ENCODE measurements at places on chromosomes 3 and 15.

DNA sequence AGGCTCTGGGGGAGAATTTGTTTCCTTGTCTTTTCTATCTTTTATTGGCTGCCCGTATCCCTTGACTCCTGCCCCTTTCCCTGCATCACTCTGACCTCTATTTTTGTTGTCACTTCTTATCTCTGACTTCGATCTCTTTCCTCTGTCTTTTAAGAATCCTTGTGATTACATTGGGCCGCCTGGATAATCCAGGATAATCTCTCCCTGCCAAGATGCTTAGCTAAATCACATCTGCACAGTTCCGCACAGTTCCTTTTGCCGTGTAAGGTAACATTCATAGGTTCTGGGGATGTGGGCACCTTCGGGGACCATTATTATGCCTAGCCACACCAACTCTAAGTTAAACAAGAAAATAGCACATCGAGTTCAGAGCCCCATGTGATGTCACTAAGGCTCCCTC is 103.0 kb upstream of the DPPA4 start:
- no peak for DNase-seq

GRCh38 chr3:184008161-184008560 is 9.5 kb downstream of the ABCC5 start:
- no peak for DNase-seq

GRCh38 chr15:101642361-101642760 is 9.8 kb downstream of the TM2D3 start:
- DNase-seq, result no peak

- DNase-seq, result no peak
Measured at GRCh38 chr3:17852217-17852616, 109.8 kb upstream of the TBC1D5 start.

GRCh38 chr15:77029166-77030047 is 34.5 kb downstream of the PSTPIP1 start:
- no peak for DNase-seq

DNA sequence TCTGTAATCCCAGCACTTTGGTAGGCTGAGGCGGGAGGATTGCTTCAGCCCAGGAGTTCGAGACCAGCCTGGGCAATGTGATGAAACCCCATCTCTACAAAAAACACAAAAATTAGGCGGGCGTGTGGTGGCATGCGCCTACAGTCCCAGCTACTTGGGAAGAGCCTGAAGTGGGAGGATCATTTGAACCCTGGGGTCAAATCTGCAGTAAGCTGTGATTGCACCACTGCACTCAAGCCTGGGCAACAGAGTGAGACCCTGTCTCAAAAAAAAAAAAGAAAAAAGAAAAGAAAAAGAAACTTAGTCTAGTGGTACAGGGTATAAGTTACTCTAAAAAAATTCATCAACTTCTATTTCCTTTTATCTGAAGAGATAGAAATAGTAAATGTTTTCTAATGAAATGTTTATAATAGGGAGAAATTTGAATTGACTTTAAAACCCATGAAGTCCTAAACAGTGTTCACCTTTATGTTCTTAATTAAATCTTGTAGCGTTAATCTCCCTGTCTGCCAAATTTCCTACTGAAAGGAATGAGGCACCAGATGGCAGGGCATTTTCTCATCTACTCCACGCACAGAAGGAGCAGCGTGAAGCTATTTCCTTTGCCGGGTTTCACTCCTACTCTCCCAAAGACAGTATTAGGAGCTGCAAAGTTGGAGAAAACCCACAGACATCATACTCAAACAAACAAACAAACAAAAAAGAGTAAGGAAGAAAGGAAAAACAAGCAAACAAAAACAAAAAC is 1.9 kb downstream of the PCLAF start:
- DNase-seq, result no peak

- no peak for DNase-seq
Measured at GRCh38 chr3:147930232-147930807, 521.2 kb downstream of the ZIC1 start.

GRCh38 chr3:56962206-56962605 is 98.3 kb upstream of the SPATA12 start:
- no peak for DNase-seq

DNA sequence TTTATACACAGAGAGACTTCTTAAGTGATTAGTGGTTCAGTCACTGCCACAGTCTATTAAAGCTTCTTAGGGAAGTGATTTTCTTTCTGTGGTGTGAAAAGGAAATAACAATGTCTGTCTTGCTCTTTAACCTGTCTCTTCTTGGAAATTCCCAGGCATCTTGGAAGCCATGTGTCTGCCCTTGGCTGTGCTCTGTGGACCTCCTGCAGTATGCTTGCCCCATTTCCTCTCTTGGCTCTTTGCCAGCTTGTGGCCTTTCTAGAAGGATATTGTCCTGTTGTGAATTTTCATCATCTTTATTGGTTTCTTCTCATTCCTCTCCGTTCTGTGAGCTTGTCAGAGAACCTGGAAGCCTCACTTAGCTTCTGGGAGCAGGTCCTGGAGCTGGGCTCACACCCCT is 338.4 kb upstream of the C2CD4B start:
- DNase-seq, result no peak

DNA sequence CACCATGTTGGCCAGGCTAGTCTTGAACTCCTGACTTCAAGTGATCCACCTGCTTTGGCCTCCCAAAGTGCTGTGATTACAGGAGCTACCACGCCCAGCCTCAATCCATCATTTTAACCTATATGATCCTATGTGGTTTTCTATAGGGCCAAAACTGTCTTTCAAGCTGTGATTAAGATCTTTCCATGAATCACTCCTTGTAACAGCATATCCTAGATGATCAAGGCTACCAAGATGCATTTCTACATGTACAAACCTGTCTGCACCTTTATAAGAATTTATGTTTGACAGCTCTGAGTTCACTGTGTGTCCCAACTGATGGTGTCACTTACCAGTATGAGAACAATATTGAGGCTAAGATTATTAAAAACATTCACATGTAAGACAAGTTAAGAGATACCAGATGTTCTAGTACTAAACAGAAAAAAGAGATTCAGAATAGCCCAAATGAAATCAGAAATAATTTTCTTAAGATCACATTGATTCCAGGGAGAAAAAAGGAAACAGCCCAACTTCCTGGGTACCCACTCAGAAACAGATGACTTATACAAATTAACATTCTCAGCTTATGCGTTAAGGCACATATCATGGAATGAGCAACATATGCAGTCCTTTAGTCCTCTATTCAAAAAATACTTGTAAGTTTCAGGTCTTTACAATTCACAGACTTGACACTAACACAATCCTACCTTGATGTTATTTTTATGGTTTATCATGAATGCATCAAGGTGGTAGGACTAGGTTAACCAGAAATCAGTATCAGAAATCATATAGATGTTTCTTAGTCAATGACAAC is 24.8 kb upstream of the PPIB start:
- DNase-seq, result no peak

- peak; percentile 62 for DNase-seq
Measured at GRCh38 chr3:115986555-115987207, 363.4 kb downstream of the GAP43 start.
